Midbrain (tissue), 1 donor: ENCODE measurements at places on chromosomes 7 and 10.

DNA sequence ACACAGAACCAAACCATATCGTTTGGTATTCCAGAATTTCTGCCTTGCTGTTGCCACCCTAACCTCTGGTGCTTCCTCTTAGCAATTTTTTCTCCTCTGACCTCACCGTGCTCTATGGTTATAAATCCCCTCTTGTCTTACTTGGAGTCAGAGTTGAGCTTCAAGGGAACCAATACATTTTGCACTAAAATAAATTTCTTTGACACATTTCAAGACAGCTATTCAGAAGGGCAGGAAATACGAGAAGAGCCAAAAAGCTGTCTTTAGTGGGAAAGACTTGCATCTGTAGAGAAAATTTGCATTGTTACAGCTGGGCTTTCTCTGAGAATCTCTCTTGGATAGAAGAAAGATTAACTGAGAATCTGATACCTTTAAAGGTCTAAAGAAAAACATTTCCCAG lies 14.5 kb upstream of the AKR1C2 start:
- no peak for DNase-seq

- no peak for DNase-seq
Observed at GRCh38 chr7:35551321-35552081, 143.4 kb downstream of the HERPUD2 start.

DNA sequence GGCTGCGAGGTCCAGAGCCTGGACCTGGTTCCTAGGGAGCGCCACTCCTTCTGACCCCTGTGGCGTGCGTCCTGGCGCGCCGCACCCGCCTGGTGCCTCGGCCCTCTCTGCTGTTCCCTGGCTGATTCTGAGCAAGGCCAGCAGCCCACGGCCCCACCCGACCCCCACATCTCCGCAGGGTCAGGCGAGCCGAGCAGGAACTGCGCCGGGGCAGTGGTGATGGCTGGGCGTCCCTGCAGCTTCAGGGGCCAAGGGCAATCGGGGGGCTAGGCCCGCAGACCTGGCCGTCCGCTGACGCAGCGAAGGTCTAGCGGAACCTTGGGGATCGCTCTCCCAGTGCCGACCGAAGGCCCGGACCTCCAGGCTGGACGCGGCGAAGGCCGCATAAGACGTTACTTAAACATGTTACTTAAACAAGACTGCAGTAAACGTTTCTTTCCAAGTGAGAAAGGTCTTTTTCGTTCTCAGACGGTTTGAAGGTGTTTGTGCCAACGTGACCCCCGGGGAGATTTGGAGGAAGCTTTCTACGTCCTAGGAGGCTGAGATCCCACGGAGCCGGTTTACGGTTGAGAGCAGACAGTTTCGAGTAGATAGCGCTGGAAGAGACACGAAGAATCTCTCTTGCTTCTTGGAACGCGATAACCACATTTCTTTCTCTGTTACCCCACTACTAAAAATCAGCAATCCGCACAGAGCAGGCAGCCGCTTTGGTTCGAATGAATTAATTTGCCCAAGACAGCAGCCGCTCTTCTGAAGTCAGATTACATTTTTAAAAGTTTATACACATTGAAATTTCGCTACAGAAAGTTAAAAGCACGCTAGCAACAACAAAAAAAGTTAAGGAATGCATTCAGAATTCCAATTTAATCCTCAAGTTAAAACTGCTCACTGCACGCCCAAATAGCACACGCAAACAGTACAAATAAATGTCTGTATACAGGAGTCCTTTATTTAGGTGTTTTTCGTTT lies 4.9 kb upstream of the NKX2-3 start:
- DNase-seq, result no peak

GRCh38 chr10:96667401-96667800 lies 52.9 kb downstream of the PIK3AP1 start:
- no peak for DNase-seq

- DNase-seq, result no peak
Observed at GRCh38 chr7:46058086-46058823, 137.2 kb upstream of the IGFBP3 start.

DNA sequence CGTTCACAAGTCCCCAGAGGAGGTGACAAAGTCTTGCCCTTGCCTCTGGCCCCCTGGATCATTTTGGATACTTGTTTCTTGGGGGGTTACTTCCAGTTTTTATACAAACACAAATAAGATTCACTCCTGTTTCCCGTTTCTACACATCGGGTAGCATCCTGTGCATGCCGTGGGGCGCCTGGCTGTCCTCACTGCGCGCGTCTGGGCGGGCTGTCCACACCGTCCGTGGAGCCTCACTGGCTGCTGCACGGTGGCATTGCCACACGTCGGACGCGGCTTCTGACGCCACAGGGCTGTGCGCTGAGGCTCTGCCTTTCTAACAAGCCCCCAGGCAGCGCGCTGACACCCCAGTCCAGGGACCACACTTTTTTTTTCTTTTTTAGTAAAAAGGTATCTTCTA lies 18.4 kb downstream of the BNIP3 start:
- no peak for DNase-seq

GRCh38 chr7:105388356-105389087 lies at the start of gene SRPK2:
SRPK2 (minus strand) TSS chr7:105388921.
- DNase-seq, result peak; percentile 68

GRCh38 chr7:42932811-42933591 lies 825 bp downstream of the MRPL32 start:
- no peak for DNase-seq
